ENCODE measurements at places on chromosomes 16 and 17.
A peak's percentile ranks its signal among the peaks of the same experiment; 100 is the strongest.

GRCh38 chr17:74938194-74938950 lies 2.7 kb downstream of the OTOP3 start:
- no peak for DNase-seq

DNA sequence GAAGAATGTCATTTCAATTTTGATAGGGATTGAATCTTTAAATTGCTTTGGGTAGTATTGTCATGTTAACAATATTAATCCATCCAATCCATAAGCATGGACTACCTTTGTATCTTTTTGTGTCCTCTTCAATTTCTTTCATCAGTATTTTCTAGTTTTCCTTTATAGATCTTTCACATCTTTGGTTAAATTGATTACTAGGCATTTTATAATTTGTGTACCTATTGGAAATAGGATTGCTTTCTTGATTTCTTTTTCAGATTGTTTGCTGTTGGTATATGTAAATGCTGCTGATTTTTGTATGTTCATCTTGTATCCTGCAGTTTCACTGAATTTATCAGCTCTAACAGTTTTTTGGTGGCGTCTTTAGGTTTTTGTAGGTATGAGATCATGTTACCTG lies 24.1 kb upstream of the BCAS3 start:
- no peak for DNase-seq

GRCh38 chr16:20859699-20860098 lies 40.5 kb downstream of the DCUN1D3 start:
- no peak for DNase-seq

DNA sequence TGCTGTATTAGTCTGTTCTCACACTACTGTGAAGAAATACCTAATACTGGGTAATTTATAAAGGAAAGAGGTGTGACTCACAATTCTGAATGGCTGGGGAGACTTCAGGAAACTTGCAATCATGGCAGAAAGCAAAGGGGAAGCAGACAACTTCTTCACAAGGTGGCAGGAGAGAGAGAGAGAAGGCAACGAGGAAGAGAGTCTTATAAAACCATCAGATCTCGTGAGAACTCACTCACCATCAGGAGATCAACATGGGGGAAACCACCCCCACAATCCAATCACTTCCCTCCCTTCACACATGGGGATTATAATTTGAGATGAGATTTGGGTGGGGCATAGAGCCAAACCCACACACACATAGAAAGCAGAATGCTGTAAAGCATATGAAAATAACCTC lies 896.2 kb downstream of the CDH11 start:
- DNase-seq, result no peak

- DNase-seq, result no peak
Measured at GRCh38 chr17:47192554-47192953, 3.5 kb upstream of the CDC27 start.

DNA sequence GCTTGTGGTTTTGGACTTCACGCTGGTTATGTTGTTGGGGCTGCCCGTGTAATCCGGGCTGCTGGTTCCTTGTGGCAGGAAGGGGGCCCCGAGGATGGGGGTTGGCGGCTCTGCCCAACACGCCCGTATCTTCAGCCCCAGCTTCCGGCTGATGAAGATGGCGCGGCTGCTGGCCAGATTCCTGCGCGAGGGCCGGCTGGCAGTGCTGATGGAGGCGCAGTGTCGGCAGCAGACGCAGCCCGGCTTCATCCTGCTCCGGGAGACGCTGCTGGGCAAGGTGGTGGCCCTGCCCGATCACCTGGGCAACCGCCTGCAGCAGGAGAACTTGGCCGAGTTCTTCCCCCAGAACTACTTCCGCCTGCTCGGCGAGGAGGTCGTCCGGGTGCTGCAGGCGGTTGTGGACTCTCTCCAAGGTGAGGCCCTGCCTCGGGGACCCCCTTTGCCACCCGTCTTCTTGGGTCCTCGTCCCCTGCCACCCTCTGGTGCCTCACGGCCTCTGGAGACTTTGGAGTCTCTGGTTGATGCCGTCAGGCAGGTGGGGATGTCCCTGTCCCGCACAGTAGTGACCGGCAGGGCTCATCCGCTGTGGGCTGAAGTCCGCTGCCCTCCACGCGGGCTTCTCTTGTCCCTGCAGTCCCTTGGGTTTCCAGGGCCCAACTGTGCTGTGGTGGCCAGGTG lies 2.2 kb downstream of the TELO2 start:
- no peak for DNase-seq

- DNase-seq, result no peak
Measured at GRCh38 chr17:11618861-11619566, 20.7 kb downstream of the DNAH9 start.

- DNase-seq, result no peak
Measured at GRCh38 chr17:10001306-10001873, 96.3 kb upstream of the RCVRN start.

DNA sequence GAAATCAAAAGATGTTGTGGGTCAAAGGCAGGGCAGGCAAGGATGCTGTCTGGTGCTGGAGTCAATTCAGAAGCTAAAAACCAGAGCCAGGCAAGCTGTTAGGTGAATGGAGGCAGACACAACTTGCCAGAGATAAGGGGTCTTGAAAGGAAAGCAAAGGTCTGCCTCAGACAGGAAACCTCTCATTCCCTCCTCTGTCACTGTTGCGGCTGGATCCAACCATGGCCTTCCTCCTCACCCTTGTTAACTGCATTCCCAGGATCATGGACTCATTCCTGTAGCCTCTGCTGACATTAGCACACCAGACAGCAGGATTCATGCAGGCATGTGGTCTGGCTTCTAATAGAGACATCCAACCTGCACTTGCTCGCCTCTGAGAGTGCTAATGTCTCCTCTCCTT lies 186.7 kb upstream of the HS3ST3A1 start:
- DNase-seq, result no peak

GRCh38 chr17:66492561-66493005 lies 190.2 kb downstream of the PRKCA start:
- no peak for DNase-seq

DNA sequence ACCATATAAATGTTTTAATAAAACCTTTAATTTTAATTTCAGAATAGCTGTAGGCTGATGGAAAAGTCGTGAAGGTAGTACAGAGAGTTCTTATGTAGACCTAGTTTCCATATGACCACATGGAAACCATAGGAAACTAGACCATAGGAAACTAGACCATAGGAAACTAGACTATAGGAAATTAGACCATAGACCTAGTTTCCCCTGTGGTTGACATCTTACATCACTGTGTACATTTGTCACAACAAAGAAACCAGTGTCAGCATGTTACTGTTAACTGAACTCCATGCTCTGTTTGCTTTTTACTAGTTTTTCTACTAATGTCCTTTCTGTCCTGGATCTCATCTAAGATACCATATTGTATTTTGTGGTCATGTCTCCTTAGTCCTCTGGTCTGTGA lies 14.6 kb downstream of the NUDT7 start:
- DNase-seq, result no peak

GRCh38 chr17:38571833-38572668 lies 33.7 kb downstream of the SRCIN1 start:
- DNase-seq, result no peak

DNA sequence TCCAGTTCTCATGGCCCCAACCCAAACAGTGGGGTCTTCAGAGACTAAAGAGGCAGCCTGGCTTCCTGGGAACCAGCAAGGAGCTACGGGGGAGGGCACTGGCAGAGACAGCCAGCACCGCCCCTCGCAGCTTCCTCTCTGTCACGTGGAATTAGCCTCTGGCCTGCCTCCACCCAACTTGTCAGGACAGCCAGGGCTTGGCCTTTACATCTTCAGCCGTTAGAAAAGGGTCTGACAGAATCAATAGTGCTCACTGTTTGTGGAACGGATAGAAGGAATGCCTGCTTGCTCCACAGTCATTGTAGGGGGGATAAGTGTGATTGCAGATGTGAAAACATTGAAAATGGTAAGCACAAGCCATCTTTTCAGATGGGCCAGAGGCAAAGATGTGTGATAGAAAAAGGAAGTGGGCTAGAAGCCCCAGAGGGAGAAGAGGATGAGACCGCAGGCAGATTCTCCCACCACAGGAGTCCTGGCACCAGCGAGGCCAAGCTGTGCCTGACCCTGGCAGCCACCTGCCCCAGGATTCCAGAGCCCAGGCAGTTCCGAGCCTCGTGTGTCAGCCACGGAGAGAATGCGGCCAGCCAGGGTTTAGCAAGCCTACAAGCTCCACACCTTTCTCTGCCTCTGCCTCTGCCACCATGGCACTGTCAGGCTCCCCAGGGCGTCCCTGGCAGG lies 18.6 kb downstream of the GRIN2C start:
- DNase-seq, result no peak

DNA sequence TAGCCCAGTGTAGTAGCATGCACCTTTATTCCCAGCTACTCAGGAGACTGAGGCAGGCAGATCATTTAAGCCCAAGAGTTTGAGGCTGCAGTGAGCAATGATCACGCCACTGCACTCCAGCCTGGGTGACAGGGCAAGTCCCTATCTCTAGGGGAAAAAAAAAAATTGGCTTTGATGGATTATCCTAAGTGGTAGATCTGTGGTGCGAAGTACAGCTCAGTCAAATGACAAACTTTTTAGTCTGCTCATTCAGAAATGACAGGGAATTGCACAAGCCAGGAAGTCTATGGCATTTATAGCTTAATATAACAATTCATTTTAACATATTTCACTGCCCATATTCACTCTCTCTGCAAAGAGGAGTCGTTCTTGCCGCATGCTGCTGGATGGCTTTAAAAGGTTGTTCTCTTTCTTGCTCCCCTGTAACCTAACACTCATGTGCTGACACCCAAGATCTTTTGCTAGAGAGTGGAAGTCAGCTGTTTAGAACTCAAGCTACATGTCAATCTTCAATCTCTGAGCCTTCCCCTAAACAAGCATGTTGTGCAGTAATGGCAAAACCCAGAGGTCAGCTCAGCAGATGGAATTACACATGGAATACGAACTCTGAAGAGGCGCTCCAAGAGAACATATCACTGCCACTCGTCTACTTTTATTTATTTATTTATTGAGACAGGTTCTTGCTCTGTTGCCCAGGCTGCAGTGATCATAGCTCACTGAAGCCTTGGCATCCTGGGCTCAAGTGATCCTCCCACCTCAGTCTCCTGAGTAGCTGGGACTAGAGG lies 32.8 kb downstream of the RNF157 start:
- DNase-seq, result no peak

DNA sequence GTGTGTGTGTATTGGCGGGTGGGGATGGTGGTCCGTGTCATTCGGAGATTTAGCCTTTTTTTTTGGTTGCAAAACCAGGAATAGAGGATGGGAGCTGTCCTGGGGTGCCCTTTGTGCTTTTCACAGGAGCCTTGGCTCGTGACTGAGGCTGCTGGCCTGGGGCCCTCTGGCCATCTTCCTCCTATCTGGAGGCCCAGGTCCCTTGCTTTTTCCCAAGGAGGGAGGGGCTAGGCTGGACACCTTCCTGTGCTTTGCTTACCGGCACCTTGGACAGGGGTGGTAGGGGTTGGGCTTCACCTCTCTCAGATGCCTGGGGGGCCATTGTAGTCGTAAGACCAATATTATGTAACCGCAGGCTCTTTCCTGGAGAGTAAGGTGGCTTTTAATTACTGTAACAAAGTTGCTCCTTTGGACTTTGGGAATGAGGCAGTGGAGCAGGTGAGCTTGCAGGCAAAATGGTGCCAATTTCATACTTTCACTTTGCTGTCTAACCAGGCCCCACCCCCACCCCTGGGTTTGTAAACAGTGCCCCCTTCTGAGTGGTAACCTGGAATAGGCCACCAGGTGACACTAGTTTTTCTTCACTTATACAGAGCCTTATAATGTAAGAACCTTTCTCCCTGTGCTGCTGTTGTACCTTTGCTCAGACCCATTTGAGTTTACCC lies 1.2 kb downstream of the DYNLL2 start:
- peak; percentile 52 for DNase-seq

- DNase-seq, result no peak
Measured at GRCh38 chr17:47240806-47241205, 12.8 kb upstream of the ITGB3 start.

DNA sequence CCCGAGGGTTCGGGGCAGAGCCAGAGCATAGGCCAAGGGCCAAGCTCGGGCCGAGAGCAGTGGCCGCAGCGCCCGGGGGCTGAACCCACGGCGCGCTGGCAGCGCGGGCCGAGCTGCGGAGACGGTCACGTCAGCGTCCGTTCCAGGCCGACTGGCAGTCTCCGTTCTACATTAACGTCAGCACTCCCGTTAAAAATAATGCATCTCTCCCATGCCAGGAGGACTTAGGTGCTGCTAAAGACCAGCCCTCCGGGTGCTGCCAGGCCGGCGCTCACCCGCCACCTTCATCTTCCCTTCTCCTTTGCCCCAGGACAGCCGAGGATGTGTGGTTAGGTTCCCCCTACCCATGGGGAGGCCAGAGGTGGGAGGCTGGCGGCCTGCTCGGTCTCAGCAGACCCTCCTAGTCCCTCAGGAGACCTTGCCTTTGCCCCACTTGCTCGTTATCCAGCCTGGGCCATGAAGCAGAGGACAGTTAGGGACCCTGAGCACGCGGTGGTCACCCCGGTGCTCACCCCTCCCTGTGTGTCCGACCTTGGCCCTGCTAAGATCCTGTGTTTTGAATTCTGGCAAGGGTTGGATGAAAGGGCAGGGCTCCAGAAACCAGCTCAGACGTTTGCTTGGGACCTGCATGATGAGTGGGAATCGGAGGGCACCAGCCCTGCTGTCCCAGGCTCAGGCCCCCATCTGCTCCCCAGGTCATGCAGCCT lies 572 bp downstream of the MPG start:
- no peak for DNase-seq

DNA sequence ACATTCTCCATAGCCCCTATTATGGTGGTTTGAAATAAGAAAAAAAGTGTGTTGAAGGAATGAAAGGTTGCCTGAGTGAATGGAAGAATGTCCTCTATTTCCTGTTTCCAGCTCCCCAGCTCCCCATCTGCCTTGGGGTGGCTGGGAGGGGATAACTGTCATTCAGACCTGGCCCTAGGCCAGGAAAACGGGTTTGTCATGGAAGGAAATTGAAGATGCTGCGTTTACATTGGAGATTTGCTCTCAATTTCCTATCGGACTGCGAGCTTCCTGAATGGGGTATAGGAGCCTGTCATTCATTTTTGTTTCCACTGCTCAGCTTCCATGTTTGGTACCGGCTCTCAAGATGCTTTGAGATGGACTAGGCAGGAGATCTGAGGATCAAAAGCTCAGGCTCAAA lies 2.2 kb upstream of the FZD2 start:
- DNase-seq, result no peak

- peak; percentile 22 for DNase-seq
Measured at GRCh38 chr17:82023447-82024241, 539 bp downstream of the LRRC45 start.

All from stimulated activated CD4-positive, alpha-beta T cell treated with anti-CD3 and anti-CD28 coated beads, Interleukin-4, amount 100 ng/mL, for 24 hours (primary cell).